ENCODE measurements at places on chromosomes 13 and 19.

DNA sequence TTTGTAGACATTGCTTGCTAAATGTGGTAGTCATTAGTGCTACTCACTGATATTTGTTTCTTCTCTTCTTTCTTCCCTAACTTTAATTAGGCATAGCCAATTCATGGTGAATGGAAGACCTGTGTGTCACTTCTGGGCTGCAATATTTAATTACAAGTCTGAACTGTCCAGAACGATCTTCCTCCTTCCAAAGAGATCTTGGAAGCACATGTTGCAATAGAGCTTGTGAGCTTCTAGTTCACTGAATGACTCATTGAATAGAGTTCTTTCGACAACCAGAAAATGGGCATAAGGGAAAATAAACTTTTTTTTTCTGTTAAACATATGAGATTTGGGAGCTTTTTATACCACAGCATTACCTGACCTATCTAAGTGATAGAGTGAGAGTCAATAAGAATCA, 1264.6 kb downstream of the PCDH9 start:
- no peak for DNase-seq

- no peak for DNase-seq
These were observed 5.8 kb downstream of the PPP1R37 start for GRCh38 chr19:45098521-45099466.

DNA sequence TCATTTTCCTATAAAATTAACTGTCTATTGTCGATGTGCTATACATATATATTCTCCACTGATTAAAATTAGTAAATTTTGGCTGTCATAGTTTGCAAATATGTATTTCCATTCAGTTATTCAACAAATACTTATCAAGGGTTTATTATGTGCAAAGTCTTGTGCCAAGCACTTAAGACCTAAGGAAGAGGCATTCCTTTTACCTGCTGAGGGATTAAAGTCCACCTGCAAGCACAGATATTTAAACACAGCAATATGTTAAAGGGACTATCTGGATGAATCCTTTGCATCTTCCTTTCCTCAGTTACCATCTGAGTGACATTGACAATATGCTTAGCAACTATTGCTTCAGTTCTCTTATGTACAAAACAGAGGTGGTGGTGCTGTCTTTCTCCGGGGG, 89.3 kb downstream of the LIG4 start:
- no peak for DNase-seq

- no peak for DNase-seq
These were observed 672 bp downstream of the HPN start for GRCh38 chr19:35042056-35042730.

DNA sequence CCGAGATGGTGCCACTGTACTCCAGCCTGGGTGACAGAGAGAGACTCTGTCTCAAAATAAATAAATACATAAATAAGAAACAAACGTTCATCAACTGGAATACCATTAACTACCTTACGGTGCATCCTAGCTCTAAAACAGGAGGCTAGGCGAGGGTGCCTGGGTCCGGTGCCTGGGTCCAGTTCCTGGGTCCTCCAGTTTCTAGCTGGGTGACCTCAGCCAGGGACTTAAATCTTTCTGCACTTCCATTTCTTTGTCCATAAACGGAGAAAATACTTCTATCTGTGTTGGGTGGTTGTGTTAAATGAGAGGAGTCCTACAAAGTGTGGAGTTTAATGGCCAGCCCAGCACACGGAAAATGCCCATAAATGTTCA, 34.0 kb downstream of the RFX2 start:
- no peak for DNase-seq
